ENCODE measurements at places on chromosomes 5 and 9.

GRCh38 chr9:101362450-101362849 is 22.4 kb downstream of the BAAT start:
- no peak for DNase-seq

GRCh38 chr9:85392260-85392659 is 349.5 kb downstream of the AGTPBP1 start:
- no peak for DNase-seq

DNA sequence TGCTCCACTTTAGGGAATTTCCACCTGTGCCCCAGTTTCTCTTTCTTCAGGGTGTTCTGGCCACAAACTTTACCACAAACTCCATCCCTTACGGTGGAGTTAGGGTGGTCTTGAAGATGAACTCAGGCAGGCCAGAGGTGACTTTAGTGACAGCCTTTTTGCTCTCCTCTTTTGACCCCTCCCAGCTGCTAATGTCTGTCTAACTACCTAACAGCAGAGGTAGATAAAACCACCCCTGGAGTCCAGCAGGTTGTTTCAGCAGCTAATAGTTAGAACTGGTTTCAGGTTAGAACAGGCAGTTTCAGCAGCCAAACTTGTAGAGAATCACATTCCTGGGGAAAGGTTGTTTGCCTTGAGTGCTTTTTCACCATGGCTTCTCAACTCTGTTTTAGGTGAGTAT is 971.3 kb upstream of the CDH18 start:
- DNase-seq, result no peak

DNA sequence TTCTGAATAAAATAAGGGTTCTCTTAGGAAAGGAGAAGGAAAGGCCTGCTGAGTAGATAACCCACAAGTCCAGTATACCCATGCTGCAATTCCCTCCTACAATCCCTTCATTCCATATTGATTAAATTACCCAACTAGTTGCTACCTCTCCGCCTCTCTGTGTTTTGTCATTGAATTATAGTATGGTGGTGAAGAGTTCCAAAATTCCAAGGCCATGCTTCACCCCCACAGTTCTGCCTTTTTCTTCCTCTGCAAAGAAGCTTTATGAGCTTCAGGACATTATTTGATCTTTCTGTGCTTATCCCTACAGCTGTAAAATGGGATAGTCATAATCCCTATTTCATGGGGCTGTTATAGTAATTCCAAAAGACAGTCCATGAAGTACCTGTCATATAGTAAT is 215.6 kb downstream of the ACTL7B start:
- no peak for DNase-seq

- no peak for DNase-seq
Measured at GRCh38 chr9:1536522-1537170, 478.5 kb upstream of the SMARCA2 start.

All from GM19239 (cell line).